ENCODE measurements at places on chromosomes 7 and 10. TPM values are rescaled to one million over a fixed set of nuclear protein-coding genes. Genes with fewer than 3 reads are reported as not detected.

Gene HOXA1
- total RNA-seq: 0.79 TPM

Gene OR2A12
- not detected for total RNA-seq

Gene RET
- total RNA-seq: 1.1 TPM

Gene STEAP1
- total RNA-seq: 23.1 TPM

Gene LIPK
- not detected for total RNA-seq

Gene KAZALD1
- 1.4 TPM for total RNA-seq

Gene CCDC71L
- 259 TPM for total RNA-seq

Gene UPK3BL2
- total RNA-seq: 4.3 TPM

Gene UTF1
- not detected for total RNA-seq

Gene POMZP3
- total RNA-seq: 8.7 TPM

DNA sequence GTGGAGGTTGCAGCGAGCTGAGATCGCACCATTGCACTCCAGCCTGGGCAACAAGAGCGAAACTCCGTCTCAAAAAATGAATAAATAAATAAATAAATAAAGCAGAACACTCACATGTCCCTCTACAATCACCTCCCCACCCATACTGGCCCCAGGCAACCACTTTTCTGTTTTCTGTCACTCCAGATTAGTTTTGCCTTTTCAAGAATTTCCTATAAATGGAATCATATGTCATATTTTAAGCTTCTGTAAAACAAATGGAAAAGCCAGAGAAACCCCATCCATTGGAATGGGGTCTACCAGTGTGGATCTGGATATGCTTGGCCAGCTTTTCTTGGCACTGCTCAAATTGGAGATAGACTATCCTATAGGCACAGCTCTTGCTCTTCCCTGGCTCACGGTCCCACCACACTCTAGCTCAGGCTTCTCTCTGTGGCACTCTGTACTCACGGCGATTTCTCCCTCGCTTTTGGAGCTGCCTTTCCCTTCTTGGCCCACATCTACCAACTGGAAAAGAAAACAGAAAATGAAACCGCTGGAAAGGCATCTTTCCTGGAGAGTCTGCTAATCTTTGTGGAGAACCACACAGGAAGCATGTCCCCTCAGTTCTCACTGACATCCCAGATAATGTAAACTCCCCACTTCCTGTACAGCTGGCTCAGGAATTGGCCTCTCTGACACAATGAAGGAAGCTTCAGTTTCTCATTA is 210.1 kb downstream of the JCAD start:
- DNase-seq: no peak

DNA sequence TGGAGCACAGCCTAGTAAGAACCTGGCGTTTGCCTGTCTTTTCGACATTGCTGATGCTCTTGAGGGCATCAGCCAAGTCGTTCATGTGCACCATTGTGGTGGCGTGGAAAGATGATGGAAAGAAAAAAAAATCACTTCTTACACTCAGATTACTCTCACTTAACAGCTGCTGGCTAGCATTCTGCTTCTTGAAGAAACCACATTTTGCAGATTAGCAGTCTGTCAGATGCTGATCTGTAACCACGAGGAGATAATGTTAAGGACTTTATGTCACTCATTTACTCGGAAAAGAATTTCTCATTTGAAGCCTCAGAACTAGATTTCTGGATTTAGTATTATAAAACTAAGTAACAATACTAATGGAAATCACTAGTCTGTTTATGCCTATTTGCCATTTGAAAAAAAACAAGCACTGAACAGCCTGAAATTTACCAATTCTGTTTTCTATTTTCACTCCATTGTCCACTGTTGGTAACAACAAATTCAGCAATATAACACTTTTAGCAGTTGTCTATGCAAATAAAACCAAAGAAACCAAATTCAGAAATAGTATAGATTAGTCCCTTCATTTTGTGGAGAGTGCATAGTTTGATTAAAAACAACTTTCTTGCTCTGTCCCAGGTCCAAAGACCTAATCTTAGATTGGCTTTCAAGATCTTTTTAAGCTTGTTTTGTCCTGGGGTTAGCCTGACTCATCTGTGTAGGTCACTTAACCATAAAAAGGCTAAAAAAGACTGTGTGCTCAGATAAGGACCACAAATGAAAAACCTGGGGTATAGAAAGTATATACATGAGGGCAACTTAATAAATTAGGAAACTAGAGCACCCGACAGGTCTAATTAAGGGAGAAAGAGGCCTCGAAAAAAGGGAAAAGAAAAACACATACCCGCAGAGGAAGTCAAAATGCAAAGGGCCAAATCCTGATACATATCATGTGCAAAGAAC is 67.5 kb downstream of the NT5C2 start:
- no peak for DNase-seq

DNA sequence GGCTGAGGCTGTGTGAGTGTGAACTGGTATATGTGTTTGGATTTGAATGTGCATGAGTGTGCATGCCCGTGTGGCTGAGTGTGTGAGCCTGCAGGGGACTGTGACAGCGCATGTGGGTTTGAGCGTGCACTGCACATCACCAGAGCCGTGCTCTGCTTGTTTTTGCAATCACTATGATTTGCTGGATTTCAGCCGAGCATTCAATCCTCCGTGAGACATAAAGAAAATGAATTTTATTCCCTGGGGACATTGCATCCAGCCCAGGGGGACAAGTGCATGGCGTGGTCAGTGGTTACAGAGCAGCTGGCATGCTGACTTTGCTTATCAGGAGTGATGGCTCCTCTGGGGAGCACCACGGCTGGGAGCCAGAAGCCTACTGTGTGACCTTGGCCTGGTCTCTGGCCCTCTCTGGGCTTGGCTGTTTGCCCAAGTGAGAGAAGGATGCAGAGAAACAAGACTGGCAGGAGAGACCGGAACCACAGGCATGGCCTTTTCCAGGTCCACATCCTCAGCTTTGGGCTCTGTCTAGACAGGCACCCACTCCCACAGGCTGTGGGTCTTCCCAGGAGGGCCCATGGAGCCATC is 160.2 kb upstream of the UNC5B start:
- DNase-seq: no peak

GRCh38 chr7:16504019-16504418 is 22.6 kb upstream of the LRRC72 start:
- DNase-seq: no peak

- DNase-seq: no peak
Observed at GRCh38 chr7:4683884-4684565, 1.9 kb downstream of the FOXK1 start.

DNA sequence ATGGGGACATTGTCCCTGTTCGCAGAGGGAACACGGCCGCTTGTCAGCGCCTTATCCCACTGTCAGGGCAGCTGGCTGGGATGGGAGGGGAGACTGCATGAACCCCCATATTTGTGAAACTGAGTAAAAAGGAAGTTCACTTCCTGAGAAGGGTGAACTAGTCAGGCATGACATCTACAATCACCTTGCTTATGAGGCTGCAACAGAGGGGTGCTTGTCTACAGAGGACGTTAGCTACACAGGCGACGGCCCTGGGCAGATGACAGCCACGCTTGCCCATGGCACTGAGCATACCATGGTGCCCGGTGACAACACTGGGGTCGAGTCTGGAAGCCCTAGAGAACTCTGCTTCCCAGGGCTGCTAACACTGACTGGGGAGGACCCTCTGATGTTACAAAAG is 46.0 kb upstream of the KDM7A start:
- DNase-seq: no peak

- no peak for DNase-seq
Observed at GRCh38 chr10:100033766-100034418, 24.1 kb upstream of the DNMBP start.

- DNase-seq: no peak
Observed at GRCh38 chr10:74925708-74926107, 99.3 kb downstream of the KAT6B start.

GRCh38 chr10:29239569-29240472 is 49.0 kb upstream of the LYZL1 start:
- no peak for DNase-seq

DNA sequence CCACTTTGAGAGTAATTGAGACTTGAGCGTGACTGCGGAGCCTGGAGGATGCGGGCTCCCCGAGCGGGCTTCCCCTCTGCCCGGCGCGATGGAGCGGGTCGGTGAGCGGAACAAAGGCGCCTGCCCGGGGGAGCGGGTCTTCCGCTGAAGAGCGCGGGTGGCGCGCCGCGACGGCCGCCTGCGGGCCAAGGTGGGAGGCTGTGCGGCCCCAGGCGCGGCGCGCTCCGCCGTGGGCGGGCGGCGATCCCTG is at the start of gene GALNT17:
GALNT17 (plus strand) TSS at position 18 of the 250 bp plus-strand sequence.
- DNase-seq: no peak

DNA sequence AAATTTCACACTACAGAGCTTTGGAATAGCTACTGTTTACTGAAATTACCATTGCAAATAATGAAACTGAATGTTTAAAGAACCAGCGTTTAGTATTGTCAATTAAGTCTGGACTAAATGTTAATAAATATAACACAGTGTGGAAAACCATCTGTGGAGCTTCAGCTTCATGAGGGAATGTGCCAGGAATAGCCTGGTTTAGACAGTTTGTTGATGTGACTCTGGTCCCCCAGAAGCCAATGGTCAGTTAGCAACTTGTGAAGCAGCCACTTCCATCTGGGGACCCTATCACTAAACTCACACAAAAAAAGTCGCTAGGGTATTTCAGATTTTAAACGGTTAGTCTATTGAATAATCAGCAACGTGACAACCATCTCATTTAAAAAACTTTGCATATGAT is 207.8 kb downstream of the RAMP3 start:
- DNase-seq: no peak

DNA sequence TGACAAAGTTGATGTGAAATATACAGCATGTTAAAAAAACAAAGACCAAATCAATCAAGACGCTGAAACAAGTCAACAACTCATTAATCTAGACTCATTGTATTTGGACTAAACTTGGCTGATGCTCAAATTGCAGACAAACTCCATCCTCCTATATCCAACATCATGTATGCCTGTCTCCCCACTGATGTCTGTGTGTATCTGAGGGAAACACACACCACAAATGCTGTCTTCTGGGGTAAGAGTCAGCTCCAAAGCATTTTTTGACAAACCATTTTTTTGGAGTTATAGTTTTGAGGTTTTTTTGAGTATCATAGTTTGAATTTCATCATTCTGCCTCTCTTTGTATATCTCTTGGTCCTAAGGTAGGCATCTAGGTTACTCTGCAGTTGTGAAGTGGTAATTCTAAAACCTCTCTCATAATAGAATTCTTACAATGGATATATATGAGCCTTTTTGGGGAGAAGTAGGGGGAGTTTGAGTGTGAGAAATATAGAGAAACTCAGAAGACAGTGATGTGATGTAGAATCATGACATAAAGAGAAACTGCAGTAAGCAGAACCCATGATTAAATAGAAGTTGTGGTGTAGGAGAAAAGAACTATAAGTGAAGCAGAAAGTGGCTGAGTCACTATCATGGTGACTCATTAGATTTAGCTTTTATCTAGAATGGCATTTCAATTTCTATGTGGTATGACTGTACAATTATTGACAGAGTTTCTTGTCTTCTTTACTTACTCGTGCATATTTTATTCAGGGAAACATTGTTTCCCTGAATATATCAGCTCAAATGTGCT is 1531.1 kb upstream of the LRRTM3 start:
- no peak for DNase-seq

DNA sequence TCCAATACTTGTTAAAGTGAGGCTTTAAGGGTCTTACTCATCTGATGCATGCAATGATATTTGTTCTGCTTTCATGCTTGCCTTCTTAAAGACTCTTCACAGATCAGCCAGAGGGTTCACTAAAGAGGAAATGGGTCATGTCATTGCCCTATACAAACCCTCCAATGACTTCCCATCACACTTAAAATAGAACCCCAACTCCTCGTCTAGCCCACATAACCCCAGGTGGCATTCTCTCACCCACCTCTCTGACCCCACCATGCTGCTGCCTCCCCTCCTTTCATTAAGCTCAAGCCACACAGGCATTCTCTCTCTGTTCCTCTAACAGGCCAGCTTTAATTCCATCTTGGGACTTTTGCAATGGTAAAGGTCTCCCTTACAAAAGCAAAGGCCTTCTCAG is 253.6 kb downstream of the GRID1 start:
- no peak for DNase-seq

- no peak for DNase-seq
Observed at GRCh38 chr10:12507165-12507850, 158.0 kb downstream of the CAMK1D start.

GRCh38 chr10:7481368-7481765 is 70.5 kb upstream of the SFMBT2 start:
- DNase-seq: no peak

DNA sequence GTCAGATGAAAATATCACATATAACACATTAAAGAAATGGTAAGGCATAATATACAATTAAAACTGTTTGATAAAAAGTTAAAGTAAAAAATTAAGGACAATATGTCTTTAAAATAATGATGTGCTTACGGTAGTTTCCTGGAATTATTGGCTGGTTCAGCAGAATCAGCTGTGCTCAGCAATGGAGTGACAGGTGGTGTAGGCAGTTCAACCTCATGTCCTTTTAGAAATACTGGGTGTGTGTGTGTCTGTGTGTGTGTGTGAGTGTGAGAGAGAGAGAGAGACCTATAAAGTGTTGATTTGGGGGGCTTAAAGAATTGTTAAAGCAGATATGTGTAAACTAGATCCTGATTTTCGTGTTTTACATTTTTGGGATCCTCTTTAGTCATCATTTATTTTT is 141.2 kb downstream of the ADAM22 start:
- no peak for DNase-seq

DNA sequence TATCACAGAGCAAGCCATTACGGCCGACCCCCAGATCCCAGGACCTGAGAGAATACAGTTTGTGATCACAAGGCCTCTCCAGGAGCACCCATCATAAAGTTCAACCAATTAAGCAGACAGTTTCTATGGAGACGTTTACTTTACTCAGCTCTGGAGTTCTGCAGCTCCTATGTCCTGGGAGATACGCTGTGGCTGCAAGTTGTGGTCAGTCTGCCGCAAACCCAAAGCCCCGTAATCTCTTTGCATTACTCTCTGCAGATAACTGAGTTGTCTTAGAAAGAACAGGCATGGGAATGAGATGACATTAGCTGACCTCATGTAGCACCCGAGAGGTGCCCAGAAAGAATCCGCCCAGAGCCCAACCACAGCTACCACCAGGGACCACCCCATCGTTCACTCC is 305.1 kb downstream of the FGFR2 start:
- DNase-seq: no peak

DNA sequence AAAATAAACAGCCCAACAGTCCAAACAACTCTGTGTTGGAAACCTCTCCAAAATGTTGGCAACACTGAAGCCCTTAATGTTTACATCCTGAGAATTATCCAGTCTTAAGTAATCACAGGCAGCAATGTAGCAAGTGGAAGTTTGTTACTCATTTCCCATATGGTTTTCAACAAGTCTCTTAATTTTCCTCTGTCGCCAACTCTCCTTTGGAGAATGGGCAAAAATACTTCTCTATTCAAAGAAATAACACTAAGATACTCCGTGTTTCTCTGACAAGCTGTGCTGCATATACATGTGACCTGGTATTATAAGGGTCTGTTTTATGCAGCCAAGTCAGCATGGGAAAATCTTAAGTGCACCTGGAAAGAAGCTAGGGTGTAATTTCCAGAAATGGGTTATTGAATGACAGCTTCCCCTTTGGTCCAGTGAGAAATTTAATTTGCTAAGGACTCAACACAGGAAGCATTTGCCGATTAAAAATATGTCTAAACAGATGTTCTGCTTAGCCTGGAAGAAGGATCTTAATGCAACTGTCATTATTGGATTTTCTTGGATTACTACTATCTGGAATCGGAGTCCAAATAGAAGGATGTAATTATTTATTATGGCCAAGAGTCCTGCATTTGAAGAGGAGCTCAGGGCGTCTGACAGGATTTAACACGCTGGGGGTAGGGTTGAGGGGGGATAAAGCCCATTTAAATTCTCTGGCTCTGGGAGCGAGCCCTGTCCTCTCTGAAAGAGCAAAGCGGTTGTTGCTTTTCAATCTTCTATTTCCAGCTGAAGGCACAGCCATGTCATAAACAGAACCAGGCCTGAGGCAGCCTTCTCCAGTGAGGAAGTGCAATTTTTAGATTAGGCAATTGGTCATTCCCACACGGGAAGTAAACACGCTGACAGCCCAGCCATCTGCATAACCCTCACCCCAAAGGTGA is 73.1 kb downstream of the TLL2 start:
- no peak for DNase-seq

Data from omental fat pad (tissue), 4 donors.